ENCODE measurements at places on chromosomes 1 and 21. TPM values are rescaled to one million over a fixed set of nuclear protein-coding genes. Genes with fewer than 3 reads are reported as not detected.
A peak's percentile ranks its signal among the peaks of the same experiment; 100 is the strongest.

Gene SLC26A9
- not detected for total RNA-seq

Gene ANGPTL3
- not detected for total RNA-seq

- no peak for DNase-seq
Observed at GRCh38 chr1:116067566-116067890, 43.7 kb upstream of the MAB21L3 start.

- no peak for DNase-seq
Observed at GRCh38 chr1:179287946-179288345, 5.7 kb upstream of the SOAT1 start.

Gene EDARADD
- total RNA-seq, result 1.9 TPM

GRCh38 chr1:22319608-22320007 is 132.0 kb upstream of the ZBTB40 start:
- DNase-seq, result no peak

DNA sequence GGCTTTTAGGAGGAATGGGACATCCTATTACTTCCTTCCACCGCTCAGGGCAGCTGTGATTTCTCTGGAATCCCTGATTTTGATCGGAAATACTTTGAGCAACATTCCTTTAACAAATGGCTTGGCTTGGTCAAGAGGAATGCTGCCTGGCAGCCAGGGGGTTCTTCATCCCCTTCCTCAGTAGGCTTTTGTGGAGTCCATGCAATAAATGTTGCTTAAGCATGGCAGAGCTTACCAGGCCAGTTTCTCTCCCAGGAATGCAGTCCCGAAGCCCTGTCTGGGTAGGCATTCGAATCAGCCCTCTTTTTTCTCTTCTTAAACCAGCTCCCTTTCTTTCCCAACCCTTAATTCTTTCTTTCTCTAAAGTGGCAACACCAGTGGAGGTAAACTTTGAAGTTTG is 177.1 kb upstream of the KIAA0040 start:
- DNase-seq, result no peak

Gene FCGR2B
- 0.83 TPM for total RNA-seq

GRCh38 chr1:22500058-22500457 is 48.4 kb downstream of the ZBTB40 start:
- no peak for DNase-seq

DNA sequence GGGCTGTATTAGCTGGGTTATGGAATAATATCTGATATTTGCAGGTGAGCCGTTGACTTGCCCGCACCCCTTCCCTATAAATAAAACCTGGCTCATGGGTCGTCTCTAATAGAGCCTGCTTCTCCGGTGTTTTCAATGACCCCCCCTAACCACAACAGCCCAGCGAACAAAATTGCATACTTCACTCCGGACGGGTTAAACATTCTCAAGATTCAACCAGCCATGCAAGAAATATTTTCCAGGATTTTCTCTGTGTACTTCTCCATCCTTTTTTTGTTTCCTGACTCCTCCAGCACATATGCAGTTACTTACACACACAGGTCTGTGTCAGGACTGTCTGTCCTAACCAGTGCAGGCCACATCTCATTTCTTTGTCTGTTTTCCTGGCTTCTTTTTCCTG is 267.7 kb downstream of the ZNF648 start:
- no peak for DNase-seq

Gene MYOM3
- not detected for total RNA-seq

DNA sequence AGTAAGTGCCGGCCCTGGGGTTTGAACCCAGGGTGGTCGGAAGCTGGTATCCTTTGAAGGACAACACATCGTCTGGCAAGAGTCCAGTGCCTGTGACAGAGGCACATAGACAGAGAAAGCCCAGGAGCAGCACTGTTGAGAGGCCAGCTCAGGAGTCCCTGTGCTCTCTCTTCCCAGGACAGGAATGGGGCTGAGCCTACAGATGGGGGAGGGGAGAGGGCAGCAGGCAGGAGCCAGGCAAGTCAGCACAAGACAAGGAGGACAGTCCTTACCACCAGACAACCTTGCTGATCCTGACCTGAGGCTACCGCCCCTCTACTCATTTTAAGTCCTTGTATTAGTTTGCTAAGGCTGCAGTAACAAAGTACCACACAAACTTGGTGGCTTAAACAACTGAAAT is 27.7 kb upstream of the SYT6 start:
- no peak for DNase-seq

Gene MAP3K7CL
- 6.1 TPM for total RNA-seq

Gene SLC45A3
- 0.64 TPM for total RNA-seq

- peak; percentile 87 for DNase-seq
Observed at GRCh38 chr1:203625628-203626019, 1.0 kb upstream of the ATP2B4 start.

DNA sequence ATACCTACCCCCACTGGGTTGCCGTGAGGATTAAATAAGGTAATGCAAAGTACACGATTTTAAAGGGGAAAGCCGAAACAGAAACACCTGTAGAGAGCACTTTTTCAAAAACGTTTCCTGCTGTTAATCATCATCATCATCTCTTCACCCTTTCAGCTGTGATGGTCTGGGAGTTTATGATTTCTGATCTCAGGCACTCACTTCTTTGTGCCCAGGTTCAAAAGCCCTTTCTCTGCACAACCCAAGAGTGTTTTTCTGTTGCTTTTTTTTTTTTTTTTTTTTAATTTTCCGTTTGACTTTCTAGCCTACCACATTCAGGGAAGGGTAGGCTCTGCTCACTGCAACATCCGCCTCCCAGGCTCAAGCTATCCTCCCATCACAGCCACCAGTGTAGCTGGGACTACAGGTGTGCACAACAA is 936 bp upstream of the UBXN11 start:
- DNase-seq, result no peak

DNA sequence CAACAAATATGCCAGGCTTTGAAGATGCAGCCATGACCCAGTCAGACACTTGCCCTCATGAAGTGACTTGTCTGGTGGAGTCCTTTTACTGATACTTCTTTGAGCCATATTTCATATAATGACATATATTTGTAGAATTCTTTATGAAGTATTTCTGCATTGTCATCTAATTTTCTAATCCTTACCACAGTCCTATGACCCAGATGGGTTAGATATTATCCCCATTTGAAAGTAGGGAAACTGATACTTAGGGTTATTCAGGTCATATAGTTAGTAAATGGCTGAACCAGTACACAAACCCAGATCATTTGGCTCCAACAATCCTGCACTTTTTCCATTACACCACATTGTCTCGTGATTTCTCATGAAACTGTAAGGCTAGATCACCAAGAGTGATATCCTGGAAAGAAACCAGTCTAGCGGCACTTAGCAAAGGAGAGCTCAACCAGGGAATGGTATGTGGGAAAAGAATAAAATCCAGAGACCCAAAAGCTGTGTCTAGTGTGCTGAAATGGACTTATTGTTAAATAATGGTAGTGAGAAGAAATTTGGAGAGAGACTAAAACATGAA is 49.6 kb downstream of the ZFYVE9 start:
- no peak for DNase-seq

DNA sequence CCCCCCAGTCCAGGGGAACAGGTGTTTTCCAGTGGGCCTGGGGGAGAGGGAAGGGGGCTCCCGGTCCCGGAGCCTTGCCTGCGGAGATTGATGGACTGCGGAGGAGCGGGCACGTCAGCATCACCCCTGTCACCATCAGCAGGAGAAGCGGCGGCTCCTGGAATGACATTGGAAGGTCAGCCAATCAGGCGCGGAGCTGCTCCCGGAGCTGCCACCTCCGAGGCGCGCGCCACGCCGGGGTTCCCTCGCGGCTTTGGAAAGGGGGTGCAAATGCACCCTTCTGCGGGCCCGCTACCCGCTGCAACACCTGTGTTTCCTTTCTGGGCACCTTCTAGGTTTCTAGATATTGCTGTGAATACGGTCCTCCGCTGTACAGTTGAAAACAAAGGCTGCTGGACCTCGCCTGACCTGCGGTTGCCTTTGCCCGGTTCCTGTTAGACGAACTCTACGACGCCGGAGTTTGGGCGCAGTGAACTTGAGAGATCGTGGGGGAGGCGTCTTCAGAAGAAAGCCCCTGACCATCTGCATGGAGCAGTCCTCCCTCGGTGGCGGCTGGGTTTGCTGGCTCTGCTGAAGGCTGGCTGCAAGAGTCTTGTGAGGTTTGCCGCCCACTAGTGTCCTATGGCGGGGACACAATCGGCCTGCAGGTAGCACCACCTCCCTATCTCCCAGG is 5.3 kb downstream of the DSCAM start:
- no peak for DNase-seq

GRCh38 chr1:1205769-1206375 is 520 bp downstream of the TNFRSF18 start:
- no peak for DNase-seq

Data from natural killer cell treated with Interleukin-12 subunit alpha and Interleukin-12 subunit beta and Interleukin-15 and Interleukin-18, amount 100 ng/mL, for 72 hours (primary cell).